Foreskin keratinocyte (primary cell): ENCODE measurements at places on chromosomes 2 and 18.

GRCh38 chr18:10230072-10230471 is 224.4 kb upstream of the APCDD1 start:
- peak; percentile 96 for DNase-seq

- DNase-seq: no peak
These were observed 49.8 kb upstream of the NAB1 start for GRCh38 chr2:190599073-190599472.

- DNase-seq: no peak
These were observed 32.7 kb downstream of the PDIA6 start for GRCh38 chr2:10779776-10780490.

GRCh38 chr2:186576614-186577013 is 13.2 kb upstream of the ITGAV start:
- no peak for DNase-seq

- DNase-seq: peak; percentile 86
These were observed 50.4 kb upstream of the CTIF start for GRCh38 chr18:48488388-48488850.

DNA sequence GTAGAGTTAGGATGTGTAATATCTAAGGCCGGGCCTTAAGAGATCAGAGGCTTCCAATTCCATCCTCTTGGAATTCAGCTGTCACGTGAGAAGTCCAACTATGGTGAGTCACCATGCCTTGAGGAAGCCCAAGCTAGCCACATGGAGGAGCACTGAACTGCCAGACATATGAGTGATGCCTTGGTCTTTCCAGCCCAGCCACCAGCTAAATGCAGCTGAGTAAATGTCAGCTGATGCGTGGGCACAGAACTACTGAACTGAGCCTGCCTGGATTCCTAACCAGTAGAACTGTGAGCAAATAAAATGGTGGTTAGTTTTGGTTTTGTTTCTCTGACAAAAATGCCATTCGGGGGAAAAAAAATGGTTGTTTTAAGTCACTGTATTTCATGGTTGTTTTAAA is 153.7 kb upstream of the SERTAD2 start:
- peak; percentile 96 for DNase-seq

DNA sequence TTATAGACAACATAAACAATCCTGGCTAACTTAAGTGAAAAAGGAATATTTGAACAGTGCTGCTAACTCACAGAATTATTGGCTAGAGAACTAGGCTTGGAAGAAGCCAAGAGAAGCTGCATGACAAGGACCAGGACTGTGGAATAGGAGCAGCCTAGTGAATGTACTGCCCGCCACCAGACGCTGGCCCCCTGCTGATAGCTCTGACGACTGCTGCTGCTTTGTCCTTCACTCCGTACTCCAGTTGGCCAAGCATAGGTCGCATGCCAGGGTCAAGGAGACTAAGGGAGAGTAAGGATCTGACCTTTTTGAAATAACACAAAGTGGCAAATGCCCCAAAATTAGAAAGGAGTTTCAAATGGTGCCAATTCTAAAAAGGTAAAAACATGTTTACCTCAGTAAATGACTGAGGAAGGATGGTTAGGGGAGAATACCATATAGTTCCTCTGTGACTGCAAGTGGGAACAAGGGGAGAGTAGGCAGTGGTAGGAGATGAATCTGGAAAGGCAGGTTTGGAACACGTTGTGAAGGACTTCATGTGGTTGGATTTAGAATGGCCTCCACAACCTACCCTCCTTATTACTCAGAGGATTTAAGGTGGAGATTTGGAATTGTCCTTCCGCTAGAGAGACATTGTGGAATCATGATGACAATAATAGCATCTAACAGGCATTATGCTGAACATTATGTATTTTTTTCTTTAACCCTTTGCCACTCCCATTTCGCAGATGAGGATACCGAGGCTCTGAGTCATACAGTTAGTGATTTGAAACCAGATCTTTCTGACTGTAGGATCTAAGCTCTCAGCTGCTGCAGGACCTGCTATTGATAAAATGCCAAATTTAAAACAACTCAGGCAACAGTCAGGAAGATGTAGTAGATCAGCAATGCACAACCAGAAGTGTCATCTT is 19.5 kb downstream of the STRADB start:
- no peak for DNase-seq

DNA sequence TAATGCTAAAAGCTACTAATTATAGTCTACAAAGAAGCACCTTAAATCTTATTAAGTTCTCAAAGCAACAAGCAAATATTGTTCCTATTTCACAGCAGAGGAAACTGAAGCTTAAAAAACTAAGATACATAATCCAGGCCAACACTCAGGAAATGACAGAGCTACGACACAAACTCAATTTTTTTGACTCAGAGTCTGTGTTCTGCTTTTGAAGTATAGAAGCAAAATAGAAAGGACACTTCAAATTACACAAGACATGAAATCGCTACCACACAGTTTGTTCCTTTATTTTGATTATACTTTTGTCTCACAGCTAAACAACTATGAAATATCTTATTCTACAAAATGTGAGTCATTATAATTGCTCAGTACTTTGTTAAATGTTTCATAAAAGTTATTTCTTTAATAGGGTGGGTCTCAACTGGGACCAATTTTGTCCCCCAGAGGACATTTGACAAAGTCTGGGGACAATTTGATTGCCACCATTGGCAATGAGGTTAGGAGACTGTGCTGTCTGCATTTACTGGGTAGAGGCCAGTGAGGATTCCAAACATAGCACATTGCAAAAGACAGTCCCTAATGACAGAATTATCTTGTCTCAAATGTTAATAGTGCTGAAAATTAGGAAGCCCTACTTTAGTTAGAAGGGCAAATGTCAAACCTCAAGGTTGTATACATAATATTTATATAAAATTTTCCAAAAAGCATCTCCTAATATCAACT is 101.5 kb upstream of the GRB14 start:
- no peak for DNase-seq

- no peak for DNase-seq
These were observed at the start of gene SGPP2 for GRCh38 chr2:222424276-222424728. SGPP2 (plus strand) TSS chr2:222424543; CDS start chr2:222424603, 60 bp downstream.

DNA sequence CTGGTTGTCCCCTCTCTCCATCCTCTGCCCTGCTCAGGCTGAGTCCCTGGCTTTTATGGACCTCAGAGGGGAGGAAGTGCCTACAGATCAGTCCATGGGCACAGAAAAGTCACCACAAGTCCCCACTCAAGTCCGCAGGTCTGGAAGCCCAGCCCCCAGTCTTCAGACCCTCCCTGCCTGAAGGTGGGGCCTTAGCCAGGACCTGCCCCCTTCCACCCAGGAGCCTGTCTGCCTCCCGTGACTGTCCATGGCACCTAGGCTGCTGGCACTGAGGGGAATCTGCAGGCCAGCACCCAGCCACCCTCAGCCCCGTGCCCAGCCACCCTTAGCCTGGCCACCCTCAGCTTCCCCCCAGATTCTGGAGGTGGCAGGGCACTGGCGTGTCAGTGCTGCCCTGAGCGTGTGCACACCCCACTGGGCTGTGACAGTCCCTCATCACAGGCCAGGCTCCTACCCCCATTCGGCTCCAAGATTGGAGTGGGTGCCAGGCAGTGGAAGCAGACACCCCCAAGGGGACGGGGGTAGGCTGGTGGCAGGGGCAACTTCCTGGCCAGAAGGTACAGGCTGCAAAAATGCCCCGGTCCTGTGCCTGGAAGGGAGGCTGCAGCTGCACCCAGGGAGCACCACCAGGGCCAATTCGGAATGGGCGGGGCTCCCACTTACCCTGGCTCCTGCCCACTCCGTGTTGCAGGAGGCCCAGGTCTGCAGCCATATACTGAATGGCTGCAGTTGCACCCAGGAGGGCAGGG is 154.7 kb upstream of the RMP24 start:
- no peak for DNase-seq

DNA sequence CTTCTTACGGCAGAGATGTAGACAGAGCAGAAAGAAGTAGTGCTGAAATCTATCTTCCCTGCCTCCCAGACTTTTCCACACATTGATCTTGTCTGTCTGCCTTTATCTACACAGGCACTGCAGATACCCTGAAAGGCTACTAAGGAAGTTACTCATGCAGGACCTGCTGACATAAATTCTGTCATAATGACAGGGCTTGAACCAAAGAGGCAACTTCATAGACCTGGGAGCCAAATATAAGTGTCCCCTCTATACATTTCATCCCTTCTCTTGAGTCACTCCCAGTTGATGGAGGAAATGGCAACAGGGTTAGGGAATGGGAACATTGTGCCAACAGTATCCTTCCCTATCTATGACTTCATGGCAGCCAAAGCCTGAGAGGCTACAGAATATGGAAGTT is 157.5 kb downstream of the TNS1 start:
- DNase-seq: no peak

GRCh38 chr18:50638016-50638883 is 78.4 kb downstream of the MAPK4 start:
- DNase-seq: no peak

DNA sequence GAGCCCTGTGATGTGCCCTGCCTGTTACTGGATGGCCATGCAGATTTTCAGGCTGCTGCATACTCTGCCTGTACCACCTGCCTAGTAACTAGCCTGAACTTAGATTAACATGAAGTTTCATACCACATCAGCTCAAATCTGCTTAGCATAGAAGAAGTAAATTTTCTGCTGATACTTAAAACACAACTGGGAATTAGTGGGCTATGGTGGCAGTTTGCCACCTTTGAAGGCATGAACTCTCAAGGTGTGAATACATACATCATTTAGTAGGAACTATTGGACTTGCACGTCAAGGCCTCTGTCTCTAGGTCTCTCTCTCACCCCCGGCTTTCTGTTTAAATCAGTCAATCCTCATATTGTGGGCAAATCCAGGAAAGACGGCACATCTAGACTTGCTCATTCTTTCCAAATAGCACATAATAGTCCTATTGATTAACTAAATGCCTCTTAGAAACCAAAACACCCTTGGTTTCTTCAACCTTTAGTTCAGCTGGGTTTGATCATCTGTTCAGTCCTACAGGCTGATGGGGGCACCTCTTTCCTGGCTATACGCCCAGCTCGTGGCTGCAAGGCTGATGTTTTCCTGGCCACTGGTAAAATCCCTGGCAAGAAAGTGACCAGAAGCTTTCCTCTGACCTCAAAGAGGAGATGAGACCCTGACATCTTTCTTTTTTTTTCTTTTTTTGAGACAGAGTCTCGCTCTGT is 58.4 kb downstream of the ALPK2 start:
- DNase-seq: no peak

DNA sequence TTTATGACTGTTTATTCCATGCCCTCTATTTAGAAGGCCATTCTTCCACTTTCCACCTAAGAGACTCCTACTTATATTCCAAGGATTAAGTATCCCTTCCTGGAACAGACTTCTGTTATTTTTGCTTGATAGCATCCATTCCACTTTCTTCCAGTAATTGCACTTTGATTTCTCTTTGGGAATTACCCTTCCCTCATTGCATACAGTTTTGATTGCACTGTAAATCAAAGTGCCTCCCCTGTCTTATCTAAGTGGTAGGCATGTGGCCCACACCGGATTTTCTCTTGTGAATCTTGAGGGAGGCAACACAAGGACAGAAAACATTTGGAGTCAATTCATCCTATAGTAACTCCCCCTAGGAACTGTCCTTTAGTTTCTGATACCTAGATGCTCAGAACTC is 120.4 kb downstream of the PDE11A start:
- DNase-seq: no peak

GRCh38 chr2:99940963-99941362 is 201.4 kb downstream of the AFF3 start:
- DNase-seq: no peak

- DNase-seq: no peak
These were observed 23.4 kb upstream of the CYP1B1 start for GRCh38 chr2:38099099-38100028.

GRCh38 chr2:1156531-1156930 is 205.9 kb downstream of the SNTG2 start:
- no peak for DNase-seq

- DNase-seq: no peak
These were observed 670.9 kb upstream of the GCFC2 start for GRCh38 chr2:76381624-76382023.

GRCh38 chr2:112685271-112685884 is 35.4 kb upstream of the NT5DC4 start:
- no peak for DNase-seq

DNA sequence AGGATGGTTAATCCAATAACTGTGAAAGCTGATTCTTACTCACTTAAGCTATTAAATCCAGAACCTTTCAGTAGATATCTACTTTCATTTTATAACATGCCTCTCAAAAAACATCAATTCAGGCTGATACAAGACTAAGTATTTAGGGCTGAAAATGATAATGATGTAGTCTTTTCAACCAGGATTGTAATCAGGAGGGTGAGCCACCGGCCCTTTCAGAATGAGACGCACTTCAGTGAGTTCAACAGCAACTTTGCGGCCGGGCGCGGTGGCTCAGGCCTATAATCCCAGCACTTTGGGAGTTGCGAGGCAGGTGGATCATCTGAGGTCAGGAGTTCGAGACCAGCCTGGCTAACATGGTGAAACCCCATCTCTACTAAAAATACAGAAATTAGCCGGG is 30.4 kb downstream of the RBMS1 start:
- DNase-seq: no peak
